ENCODE measurements at places on chromosomes 7 and 10.

- DNase-seq, result no peak
Observed at GRCh38 chr7:28081016-28081415, 99.6 kb downstream of the JAZF1 start.

GRCh38 chr7:2038931-2039728 is 193.6 kb downstream of the MAD1L1 start:
- no peak for DNase-seq

DNA sequence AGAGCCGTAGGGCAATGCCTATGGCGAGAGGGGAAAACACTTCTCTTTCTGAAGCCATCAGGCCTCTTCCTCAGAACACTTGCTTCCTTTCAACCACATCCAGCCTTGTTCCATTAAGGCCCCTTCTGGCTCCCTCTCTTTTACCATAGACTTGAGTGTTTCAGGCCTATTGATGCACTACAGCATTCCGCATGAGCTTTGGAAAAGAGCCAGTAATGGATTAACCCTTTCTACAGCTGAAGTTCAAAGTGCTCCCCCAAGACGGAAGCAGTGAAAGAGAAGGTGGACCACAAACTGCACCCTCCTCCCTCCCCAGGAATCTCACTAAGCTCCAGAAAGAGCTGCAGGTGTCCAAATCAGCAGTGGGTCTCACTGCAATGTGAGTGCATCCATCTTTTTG is 102.7 kb upstream of the C7orf33 start:
- no peak for DNase-seq

DNA sequence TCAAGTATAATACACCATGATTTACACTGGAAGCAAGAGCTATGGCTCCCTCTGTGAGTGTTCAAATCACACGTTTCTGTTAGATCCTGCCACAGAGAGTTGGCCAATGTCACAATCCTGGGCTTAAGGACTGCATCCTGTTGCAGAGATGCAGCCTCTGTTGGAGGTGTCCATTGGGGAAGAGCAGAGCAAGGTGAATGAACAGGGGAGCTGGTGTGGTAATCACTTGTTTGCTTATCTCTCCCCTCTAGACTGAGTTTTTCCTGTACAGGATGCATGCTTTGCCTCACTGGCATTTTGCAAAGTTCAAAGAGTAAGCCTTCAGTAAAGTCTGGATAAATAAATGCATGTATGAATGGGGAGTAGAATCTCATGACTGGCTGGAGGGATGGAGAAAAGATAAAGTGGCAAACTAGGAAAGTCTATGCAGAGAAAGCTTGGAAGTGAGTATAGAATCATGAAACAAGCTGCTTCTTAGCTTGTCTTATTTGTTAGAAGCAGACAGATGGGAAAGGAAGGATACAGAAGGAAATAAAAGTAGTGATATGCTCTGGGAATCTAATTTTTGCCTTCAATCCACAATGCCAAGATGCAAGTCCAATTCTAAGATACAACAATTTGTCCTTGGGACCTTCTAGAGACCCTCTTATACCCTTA is 605.9 kb downstream of the KCNMA1 start:
- DNase-seq, result no peak

DNA sequence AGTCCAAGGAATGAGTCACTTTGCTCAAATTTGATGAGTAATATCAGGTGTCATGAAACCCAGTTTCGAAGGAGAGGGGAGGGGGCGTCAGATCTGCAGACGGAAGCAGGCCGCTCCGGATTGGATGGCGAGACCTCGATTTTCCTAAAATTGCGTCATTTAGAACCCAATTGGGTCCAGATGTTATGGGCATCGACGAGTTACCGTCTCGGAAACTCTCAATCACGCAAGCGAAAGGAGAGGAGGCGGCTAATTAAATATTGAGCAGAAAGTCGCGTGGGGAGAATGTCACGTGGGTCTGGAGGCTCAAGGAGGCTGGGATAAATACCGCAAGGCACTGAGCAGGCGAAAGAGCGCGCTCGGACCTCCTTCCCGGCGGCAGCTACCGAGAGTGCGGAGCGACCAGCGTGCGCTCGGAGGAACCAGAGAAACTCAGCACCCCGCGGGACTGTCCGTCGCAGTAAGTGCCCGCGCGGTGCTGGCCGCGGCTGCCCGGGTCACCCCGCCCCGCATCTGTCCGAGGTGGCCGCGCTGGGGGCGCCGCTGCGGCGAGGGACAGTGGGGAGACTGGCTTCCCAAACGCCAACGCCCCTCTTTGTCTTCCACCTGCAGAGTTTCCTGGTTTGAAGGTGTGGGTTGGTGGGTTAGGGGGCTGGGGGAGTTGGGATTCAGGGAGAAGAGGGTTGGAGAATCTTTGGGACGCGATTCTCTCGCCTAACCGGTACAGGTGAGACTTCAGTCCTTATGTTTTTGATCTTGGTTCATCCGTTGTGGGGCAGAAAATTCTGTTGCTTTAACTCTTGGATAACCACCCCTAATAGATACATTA is at the start of gene TAC1:
Gene TAC1 (plus strand): TSS at position 351 of the 829 bp plus-strand sequence. CDS start 527 bp downstream, outside the sequence.
- no peak for DNase-seq

GRCh38 chr10:5656737-5657579 is 9.4 kb downstream of the ASB13 start:
- no peak for DNase-seq

- no peak for DNase-seq
Observed at GRCh38 chr7:4831723-4832495, 29.9 kb downstream of the PAPOLB start.

DNA sequence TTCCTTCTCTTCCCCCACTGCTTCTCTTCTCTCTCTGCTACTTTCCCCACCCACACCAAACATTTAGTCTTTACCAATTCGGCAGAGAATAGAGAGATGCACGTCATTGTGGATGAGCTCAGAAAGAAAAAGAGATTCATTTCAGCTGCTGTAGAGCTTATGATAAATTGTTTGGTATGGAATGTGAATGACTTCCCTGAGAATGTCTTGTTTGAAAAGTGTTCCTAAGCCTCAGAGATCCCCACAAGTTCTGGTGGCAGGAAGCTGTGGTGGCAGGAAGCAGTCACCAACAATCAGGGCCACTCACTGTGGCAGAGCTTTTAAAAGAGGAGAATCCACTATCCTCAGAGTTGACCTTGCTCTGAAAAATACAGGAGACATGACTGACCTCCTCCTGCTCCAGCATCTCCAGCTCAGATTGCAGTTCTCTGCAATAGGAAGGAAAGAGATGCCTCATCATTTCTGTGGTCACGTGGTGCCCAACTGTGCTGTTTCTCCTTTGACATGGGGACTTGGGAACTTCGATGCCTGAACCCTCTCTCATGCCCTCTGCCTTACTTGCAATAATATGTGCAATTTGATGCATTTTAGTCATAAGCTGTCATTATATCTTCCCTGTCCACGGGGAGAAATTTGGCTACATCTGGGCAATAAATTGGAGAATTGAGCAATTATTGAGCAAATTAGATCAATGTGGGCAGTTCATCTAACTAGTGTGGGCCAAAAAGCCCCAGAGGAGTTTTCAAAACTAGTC is 76.5 kb downstream of the BMPER start:
- no peak for DNase-seq

DNA sequence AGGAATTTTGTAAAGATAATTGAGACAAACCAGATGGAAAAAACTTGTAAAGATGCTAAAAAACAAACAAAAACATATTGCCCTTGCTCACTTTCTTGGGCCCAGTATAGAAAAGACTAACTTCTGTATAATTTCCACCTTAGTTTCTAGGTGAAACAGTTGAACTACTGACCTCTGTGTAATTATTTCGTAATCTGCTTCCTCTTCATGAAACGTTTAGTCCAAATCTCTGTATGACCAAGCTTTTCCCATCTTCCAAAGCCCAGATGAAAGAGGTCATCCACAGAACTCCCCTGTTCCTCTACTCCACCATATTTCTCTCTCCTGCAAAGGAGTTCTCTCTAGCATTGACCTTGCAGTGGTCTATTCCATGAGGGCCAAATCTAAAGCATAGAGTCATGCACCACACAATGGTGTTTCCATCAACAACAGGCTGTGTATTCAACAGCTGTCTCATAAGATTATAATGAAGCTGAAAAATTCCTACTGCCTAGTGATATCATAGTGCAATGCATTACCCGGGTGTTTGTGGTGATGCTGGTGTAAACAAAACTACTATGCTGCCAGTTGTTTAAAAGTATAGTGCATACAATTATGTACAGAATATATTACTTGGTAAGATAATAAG is 647.6 kb downstream of the TNS3 start:
- DNase-seq, result no peak

- DNase-seq, result no peak
Observed at GRCh38 chr10:123463181-123463580, 203.0 kb upstream of the GPR26 start.

Data from stimulated activated CD4-positive, alpha-beta T cell treated with anti-CD3 and anti-CD28 coated beads, Interleukin-2, amount 100 ng/mL, for 24 hours (primary cell).